Calu3 (cell line): ENCODE measurements at places on chromosomes 2 and 18.

DNA sequence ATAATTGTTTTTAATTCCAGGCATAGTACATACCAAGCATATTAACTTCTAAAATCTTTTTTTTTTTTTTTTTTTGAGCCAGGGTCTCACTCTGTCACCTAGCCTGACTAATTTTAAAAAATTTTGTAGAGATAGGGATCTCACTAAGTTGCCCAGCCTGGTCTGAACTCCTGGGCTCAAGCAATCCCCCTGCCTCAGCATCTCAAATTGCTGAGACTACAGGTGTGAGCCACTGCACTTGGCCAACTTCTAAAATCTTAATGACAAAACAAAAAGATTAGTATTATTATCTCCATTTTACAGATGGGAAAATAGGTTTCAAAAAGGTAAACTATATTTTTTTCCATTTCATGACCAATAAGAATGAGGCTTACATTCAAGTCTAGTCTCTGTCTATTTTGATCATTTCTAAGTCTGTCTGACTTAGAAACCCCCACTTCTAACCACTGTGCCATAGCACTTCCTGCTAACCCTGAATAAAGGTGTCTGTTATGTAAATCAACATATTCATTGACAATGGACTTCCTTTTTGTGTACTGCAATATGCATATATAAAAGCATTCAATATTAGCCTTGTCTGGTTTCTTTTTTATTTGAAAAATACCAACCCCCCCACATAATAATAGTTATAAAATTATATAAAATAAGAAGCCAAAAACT lies 28.7 kb upstream of the ZEB2 start:
- H3K4me1 ChIP-seq = no peaks in the 10 kb centered on the region
- H3K36me3 ChIP-seq = no peaks in the 10 kb centered on the region
- H3K27ac ChIP-seq = no peak overlapping the region
- H3K4me3 ChIP-seq = no peak overlapping the region
- no peaks in the 10 kb centered on the region for H3K27me3 ChIP-seq

DNA sequence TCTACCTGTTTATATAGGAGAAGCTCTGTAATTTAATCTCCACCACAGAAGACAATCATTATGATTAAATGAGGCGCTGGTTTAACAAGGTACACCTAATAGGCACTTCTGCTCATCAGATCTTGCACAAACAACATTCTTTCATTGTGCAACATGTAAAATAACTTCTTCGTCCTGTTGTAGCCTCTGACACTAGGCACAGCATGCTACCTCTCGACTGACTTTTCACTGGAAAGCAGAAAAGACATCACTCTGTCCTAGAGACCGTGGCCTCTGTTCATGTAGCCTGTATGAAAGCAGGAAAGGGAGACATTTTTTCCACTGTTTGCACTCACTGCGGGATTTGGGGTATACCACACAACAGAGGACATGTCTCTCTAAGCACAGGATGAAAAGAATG lies 316.5 kb downstream of the IRS1 start:
- peaks cover 39% of the 10 kb centered on the region for H3K4me1 ChIP-seq
- DNase-seq = no peak
- H3K27ac ChIP-seq = no peak overlapping the region
- H3K4me3 ChIP-seq = peak overlapping the region; percentile 4
- H3K36me3 ChIP-seq = peaks cover 10% of the 10 kb centered on the region

DNA sequence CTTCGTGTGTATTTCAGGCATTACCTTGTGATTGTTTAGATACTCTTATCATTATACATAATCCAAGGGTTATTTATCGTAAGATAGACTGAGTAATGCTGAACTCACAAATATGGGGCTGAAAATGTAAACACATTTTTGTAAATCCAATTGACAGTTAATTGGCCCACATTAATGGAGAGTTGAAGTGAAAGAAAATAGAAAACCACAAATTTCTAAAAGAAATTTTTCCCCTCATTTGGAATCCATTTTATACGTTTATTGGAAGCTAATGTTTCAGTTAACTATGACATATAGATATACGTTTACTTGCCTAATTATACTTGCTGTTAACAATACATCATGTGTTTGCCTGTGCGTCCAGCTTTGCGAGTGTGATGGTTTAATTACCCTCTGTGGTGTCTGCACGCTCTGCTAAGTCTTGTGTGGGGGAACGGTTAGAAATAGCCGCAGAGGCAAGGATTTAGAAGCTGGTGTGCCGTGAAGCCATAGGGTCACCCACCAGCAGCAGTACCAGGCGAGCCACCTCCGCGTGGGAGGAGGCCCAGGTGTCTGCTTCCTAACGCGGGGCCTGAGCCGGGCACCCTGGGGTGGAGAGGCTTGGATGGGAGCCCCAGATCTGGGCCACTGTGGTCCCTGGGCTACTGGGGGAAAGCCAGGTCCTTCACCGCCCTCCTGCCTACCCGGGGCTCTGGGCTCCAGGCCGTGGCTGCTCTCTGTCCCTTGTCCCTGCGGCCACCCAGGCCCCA lies 38.0 kb downstream of the TSHZ1 start:
- peaks cover 8% of the 10 kb centered on the region for H3K36me3 ChIP-seq
- peaks cover 9% of the 10 kb centered on the region for H3K4me1 ChIP-seq
- DNase-seq = no peak
- H3K27ac ChIP-seq = peak overlapping the region; percentile 79
- H3K4me3 ChIP-seq = peak overlapping the region; percentile 67

DNA sequence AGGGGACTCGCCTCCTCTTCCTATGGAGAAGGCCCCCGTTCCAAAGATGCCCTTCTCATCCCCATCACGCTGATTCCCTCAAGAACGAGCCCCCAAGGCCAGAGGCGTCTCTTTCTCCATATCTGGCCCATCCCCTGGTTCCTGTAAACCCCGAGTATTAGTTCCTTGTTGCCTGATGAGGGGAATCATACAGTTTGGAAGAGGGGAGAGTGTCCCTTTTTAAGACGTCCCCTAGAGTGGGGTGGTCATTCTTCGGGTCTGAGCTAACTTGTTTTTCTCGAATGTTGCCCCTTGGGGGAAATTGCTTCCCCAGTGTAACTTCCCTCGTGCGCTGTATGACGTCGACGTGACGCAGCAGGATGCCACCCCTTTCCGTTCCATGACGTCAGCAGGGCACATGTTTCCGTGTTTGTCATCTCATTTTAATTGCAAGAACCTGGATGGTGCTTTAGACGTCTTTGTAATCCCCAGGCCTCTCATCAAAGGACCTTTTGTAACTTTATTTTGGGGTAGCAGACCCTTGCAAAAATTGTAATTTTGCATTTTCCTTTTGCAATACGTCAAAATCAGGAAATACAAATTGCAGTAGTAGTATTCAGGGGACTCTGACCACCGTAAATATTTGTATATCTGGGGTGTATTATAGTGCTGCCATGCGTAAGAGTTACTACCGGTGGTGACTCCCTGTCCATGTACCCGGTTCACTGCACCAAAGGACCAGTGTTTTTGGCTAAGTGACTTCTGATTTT lies 569 bp downstream of the BABAM2 start:
- H3K4me1 ChIP-seq = peaks cover 15% of the 10 kb centered on the region
- DNase-seq = peak; percentile 77
- H3K27ac ChIP-seq = peak overlapping the region; percentile 97

- H3K4me1 ChIP-seq = no peaks in the 10 kb centered on the region
- H3K27me3 ChIP-seq = peaks cover 74% of the 10 kb centered on the region
- no peaks in the 10 kb centered on the region for H3K36me3 ChIP-seq
- H3K4me3 ChIP-seq = no peak overlapping the region
Observed at GRCh38 chr2:241788572-241788971, 11.9 kb downstream of the GAL3ST2 start.

- H3K27ac ChIP-seq = no peak overlapping the region
- H3K4me3 ChIP-seq = no peak overlapping the region
- peaks cover 13% of the 10 kb centered on the region for H3K4me1 ChIP-seq
- H3K36me3 ChIP-seq = no peaks in the 10 kb centered on the region
Observed at GRCh38 chr18:2337552-2338141, 233.7 kb downstream of the METTL4 start.

- H3K4me3 ChIP-seq = no peak overlapping the region
- H3K27ac ChIP-seq = no peak overlapping the region
- no peaks in the 10 kb centered on the region for H3K4me1 ChIP-seq
Observed at GRCh38 chr2:99876956-99877355, 265.4 kb downstream of the AFF3 start.

- H3K4me3 ChIP-seq = no peak overlapping the region
- no peaks in the 10 kb centered on the region for H3K36me3 ChIP-seq
- H3K27me3 ChIP-seq = no peaks in the 10 kb centered on the region
Observed at GRCh38 chr2:167420211-167420610, 531.9 kb downstream of the XIRP2 start.

- H3K27me3 ChIP-seq = peaks cover 17% of the 10 kb centered on the region
- DNase-seq = no peak
- no peak overlapping the region for H3K27ac ChIP-seq
- peaks cover 5% of the 10 kb centered on the region for H3K36me3 ChIP-seq
- H3K4me3 ChIP-seq = no peak overlapping the region
- H3K4me1 ChIP-seq = peaks cover 10% of the 10 kb centered on the region
Observed at GRCh38 chr2:105032476-105032875, 5.4 kb upstream of the MRPS9 start.

GRCh38 chr2:33435518-33435917 lies 40.9 kb upstream of the RASGRP3 start:
- H3K36me3 ChIP-seq = no peaks in the 10 kb centered on the region
- no peak overlapping the region for H3K27ac ChIP-seq
- H3K27me3 ChIP-seq = no peaks in the 10 kb centered on the region
- no peak overlapping the region for H3K4me3 ChIP-seq
- H3K4me1 ChIP-seq = no peaks in the 10 kb centered on the region
- DNase-seq = no peak

- H3K4me1 ChIP-seq = no peaks in the 10 kb centered on the region
- DNase-seq = no peak
- no peak overlapping the region for H3K4me3 ChIP-seq
- no peaks in the 10 kb centered on the region for H3K27me3 ChIP-seq
Observed at GRCh38 chr2:63776382-63776781, 65.3 kb upstream of the UGP2 start.

DNA sequence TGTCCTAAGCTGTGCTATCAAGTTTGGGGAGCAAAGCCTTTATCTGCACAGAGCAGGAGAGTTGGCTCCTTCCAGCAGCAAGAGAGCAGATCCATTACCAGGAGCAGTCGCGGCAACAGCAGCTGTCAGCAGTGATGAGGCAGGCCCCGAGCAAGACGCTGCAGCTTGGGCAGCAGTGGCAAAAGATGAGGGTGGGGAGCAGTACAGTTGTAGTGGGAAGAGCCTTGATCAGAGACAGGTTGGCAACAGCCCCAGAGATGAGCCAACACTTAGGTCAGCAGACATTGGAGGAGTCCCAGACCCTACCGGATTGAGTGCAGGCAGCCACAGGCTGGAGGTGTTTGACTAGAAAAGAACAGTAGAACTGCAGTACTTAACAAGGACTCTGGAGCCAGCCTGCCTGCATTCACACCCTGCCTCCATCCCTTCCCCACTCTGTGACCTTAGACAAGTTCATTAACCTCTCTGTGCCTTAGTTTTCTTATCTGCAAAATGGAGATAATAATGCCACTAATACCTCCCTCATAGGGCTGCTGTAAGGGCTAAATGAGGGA lies 117.1 kb upstream of the SERTAD2 start:
- no peak overlapping the region for H3K4me3 ChIP-seq
- H3K27ac ChIP-seq = no peak overlapping the region
- H3K27me3 ChIP-seq = no peaks in the 10 kb centered on the region
- no peak for DNase-seq
- H3K4me1 ChIP-seq = peaks cover 39% of the 10 kb centered on the region
- peaks cover 11% of the 10 kb centered on the region for H3K36me3 ChIP-seq

- peak overlapping the region; percentile 90 for H3K4me3 ChIP-seq
- H3K27ac ChIP-seq = no peak overlapping the region
- H3K4me1 ChIP-seq = peaks cover 40% of the 10 kb centered on the region
- H3K36me3 ChIP-seq = peaks cover 29% of the 10 kb centered on the region
Observed at GRCh38 chr2:118012778-118013177, 1.1 kb downstream of the CCDC93 start.

GRCh38 chr18:63409301-63409700 lies 13.0 kb downstream of the VPS4B start:
- DNase-seq = no peak
- no peaks in the 10 kb centered on the region for H3K27me3 ChIP-seq
- no peak overlapping the region for H3K27ac ChIP-seq
- peaks cover 27% of the 10 kb centered on the region for H3K4me1 ChIP-seq
- no peak overlapping the region for H3K4me3 ChIP-seq

DNA sequence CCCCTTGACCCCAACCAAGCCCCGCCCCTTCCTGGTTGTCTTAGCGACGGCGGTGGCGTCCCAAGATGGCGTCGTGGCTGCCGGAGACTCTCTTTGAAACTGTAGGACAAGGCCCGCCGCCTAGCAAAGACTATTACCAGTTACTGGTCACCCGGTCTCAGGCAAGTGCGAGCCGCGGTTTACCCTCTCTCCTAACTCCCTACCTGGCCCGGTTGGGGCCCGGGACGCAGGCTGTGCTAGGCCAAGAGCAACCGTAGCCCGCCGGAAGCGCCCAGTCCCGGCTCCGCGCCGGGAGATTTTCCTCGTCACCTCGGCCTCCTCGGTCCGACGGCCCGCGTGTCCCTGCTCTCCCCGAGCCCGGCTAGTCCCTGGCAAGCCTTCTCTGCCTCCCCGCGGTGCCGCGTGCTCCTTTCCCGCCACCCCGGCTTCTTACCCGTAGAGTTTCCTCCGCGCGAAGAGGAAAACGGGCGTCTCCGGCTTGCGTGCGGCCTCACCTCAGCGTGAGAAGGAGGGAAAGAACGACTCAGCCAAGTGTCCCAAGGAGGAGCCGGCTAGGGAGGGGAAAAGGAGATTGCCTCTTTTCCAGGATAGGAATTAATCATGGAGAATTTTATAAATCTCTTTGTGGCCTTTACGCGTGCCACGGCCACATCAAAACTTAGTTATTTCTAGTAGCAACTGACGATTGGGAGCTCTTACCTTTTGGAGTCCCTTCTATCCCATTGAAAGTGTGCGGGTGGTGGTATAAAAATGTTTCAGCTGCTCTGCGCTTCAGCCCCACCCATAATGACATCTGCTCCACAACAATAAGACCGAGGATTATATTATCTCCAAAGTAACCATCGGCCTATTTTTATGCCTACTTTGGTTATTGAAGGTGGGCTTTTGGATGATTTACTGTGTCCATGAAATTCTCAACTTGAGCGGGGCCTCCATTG lies at the start of gene FBXO36:
TSS of gene FBXO36 (plus strand) at position 55 of the 938 bp plus-strand sequence. CDS start at position 66, 11 bp downstream.
- peak; percentile 88 for DNase-seq
- no peaks in the 10 kb centered on the region for H3K27me3 ChIP-seq
- peaks cover 42% of the 10 kb centered on the region for H3K36me3 ChIP-seq

DNA sequence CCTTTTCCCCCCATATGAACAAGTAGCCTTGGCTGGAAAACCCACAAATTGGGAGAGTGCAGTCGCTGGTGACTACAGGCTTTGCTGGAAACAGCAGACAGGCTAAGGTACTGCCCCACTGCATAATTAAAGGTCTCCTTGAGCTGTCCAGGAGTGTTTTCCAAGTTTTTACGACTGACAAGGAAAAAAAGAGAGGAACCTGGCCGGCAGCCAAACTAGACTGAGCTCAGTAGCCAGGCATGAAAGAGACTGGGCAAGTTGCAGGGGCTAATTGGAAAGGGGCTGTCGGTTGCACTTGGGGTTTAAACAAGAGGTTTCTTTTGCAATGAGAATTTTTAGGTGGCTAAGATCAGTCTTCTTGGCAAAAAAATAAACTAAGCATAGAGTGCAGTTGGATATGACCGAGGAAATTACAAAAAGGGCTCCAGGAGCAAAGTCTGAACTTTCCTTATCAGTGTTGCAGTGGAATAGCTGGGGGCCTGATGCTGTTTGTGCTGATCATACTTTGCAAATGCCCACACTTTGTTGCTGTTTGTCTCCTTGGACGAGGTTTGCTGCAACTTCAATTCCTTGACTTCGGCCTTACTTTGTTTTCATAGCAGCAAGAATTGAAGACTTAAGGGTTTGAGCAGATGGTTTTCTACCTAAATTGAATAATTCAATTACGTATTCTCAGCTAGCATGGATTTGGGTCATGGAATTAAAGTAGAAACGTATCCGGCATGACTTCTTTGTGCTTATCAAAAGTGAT lies 2.1 kb downstream of the GULP1 start:
- peaks cover 25% of the 10 kb centered on the region for H3K4me1 ChIP-seq
- peaks cover 75% of the 10 kb centered on the region for H3K36me3 ChIP-seq
- H3K27ac ChIP-seq = peak overlapping the region; percentile 96
- H3K4me3 ChIP-seq = peak overlapping the region; percentile 95
